Activated T-cell treated with anti-CD3 and anti-CD28 coated beads for 48 hours (primary cell): ENCODE measurements at places on chromosomes 7 and 10.

DNA sequence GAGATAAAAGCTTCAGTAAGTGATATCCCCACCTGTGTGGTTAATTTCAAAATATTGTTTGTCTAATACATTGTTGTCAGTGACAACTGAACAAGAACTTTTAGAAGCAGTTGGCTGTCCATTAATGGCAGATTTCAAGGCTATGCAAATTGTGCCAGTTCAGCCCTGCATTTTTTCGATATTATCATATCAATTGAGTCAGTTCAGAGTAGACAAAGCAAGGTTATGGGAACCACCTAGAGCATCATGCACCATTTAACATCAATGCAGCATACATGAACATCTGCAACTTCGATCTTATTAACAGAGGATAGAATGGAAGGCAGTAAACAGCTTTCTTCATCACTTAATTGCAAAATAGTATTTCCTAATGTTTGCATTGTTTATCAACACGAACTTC lies 180.7 kb upstream of the KAT6B start:
- no peak for DNase-seq

DNA sequence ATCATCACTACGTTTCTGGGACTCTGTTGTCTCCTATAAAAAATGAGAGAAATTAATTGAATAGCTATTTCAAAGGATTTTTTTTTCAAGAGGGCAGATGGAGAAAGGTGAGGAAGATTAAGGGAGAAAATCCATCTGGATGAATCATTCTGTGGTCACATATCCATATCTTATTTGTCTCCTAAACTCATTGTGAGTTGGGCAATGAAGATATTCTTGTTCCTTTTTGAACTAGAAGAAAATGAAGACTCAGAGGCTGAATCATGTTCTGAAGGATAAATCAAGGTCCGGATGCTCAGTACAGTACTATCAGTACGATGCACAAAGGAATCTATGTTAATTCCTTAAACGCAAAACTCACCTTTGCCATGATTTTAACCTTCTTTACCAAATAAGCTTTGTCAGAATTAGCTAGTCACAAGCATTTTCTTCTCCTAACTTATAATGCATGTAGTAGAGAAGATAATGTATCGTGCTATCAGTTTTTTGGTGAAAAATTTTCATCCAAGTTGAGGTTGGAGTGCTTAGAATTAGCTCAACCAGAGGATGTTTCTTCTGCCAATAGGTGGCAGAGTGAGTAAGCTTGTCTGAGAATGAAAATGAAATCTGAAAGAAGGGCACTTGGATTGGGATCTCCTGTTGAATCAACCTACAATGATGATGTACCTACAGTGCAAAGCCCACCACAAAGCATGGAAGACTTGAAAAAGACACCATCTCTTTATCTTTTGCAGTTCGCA lies 446.9 kb downstream of the KIF20B start:
- no peak for DNase-seq

- no peak for DNase-seq
Measured at GRCh38 chr10:104415526-104416165, 62.0 kb downstream of the CFAP58 start.

GRCh38 chr10:21257919-21258318 lies 267.6 kb downstream of the SKIDA1 start:
- no peak for DNase-seq

DNA sequence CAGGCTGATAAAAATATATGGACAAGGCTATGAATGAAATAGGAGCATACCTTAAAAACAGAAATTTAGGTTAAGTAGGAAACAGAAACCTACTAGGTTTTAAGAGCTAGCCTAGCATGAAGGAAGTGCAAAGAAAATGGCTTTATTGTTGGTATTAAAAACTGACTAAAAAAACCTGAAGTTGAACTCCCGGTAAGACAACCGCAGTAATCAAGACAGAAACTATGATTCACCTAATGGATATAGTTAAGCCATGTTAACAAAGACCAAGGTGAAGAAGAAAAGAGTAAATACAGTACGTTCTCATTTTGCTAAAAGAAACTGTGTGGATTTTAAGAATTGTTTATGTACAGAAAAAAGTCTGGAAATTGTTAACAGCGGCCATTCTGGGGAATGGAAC lies 2.5 kb downstream of the RTKN2 start:
- no peak for DNase-seq

GRCh38 chr10:95536894-95537541 lies 24.2 kb downstream of the SORBS1 start:
- DNase-seq, result no peak

GRCh38 chr10:119355930-119356329 lies 148.6 kb downstream of the GRK5 start:
- DNase-seq, result no peak

- DNase-seq, result no peak
Measured at GRCh38 chr10:23015021-23015707, 80.2 kb upstream of the MSRB2 start.

GRCh38 chr7:428387-428786 lies 91.3 kb downstream of the PDGFA start:
- DNase-seq, result no peak
